ENCODE measurements at places on chromosomes 16 and 17.

GRCh38 chr17:8875957-8876356, 8.5 kb upstream of the PIK3R6 start:
- no peak for DNase-seq

DNA sequence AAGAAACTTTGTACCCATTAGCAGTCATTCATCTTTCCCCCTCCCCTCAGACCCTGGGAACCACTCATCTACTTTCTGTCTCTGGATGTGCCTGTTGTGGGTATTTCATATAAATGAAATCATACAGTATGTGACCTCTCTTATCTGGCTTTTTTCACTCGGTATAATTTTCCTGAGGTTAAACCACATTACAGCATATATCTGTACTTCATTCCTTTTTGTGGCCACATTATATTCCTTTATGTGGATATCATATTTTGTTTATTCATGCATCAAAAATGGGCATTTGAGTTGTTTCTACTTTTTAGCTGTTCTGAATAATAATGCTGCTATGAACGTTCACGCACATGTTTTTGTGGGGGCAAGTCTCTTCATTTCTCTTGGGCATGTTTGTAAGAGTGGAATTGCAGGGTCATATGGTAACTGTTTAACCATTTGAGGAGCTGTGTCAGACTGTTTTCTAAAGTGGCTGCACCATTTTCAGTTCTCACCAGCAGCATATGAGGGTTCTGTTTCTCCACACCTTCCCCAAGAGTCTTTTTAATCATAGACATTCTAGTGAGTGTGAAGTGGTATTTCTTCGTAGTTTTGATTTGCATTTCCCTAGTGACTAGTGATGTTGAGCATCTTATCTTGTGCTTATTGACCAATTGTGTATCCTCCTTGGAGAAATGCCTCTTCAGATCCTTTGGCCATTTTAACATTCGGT, 3.8 kb downstream of the SNX29 start:
- DNase-seq = no peak

GRCh38 chr16:66740533-66740932, 10.9 kb downstream of the DYNC1LI2 start:
- no peak for DNase-seq

DNA sequence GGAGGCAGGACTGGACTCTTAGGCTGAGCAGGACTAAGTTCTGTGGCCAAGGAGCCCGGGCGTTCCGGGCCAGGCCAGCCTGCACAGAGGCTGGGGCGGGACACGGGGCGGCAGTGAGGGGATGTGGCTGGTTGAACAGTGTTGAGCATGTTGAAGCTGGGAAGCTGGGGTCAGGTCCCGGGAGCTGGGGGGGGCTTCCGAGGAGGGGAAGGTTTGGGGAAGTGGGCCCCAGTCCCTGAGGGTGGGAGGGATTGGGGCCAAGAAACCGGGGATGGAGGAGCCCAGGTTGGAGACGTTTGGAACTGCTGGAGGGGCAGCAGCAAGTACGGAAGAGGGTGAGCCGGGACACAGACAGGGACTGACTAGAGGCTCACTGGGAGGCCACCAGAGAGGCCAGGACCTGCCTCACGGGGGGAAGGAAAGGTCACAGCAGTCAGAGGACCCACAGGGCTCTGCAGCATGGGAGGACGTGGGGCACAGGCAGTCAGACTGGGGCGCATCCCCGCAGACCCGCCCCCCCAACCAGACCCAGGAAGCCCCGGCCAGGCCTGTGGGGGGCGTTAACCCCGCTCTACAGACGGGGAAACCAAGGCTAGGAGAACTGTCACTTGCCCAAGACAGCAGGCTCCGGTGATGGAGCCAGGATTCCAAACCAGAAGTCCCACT, 9.5 kb downstream of the TAX1BP3 start:
- DNase-seq = no peak

DNA sequence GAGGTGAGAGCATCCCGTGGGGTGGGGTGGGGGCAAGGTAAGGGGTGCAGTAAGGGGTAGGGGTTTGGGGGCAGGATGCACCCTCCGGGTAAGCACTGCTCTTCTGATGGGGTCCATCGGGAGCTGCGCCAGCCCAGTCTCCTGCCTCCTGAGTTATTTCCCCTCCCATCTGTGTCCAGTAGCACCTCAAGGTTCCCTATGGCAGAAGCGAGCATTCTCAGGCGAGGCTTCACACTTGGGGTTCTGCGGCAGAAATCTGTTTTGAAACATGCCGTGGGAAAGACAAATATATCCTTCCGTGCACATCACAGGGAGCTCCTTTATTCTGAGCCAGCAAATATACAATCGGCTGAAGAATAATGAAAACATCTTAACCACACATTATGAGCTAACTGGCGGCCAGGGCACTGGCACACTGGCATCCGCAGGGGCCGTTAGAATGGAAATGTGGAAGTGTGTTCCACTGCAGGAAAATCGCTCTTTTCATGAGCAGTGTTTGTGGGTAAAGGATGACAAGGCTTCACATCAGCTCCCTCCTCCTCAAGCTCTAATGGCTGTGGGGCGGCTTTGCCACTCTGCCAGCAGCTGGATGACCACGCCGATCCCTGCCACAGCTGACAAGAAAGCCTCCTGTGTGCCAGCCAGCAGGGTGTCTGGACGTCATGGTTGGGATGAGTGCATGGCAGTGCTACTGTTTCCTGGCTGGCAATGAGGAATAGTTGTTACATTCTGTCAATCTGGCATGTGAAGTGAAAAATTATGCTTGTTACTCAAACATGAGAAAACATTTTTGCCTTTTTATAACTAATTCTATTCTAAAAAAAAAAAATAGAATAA, 20.0 kb downstream of the MTHFSD start:
- no peak for DNase-seq

- peak; percentile 75 for DNase-seq
Observed at GRCh38 chr17:53336281-53336680, 486.4 kb upstream of the KIF2B start.

- DNase-seq = no peak
Observed at GRCh38 chr17:67260170-67260987, 15.4 kb upstream of the HELZ start.

GRCh38 chr17:33038740-33039139, 47.1 kb downstream of the SPACA3 start:
- DNase-seq = no peak

DNA sequence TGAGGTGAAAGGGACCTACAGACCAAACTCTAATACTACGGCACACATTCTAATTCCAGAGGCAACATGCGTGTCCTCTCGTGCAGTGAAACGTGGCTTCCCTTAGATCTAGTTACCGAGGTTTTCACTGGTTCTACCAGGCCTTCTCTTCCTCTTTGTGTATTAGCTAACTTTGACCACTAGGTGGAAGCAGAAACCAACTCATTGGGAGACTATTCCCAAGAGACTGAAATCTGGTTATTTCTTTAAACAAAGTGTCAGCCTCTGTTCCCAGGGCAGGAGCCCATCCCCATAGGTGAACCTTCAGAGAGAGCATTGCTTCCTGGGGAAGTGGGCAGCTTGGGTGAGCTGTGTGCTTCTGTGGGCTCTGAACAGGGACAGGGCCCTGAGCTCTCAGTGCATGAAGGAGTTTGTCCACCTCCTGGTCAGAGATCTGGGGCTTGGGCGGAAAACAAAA, 19.7 kb upstream of the RCVRN start:
- DNase-seq = peak; percentile 62

DNA sequence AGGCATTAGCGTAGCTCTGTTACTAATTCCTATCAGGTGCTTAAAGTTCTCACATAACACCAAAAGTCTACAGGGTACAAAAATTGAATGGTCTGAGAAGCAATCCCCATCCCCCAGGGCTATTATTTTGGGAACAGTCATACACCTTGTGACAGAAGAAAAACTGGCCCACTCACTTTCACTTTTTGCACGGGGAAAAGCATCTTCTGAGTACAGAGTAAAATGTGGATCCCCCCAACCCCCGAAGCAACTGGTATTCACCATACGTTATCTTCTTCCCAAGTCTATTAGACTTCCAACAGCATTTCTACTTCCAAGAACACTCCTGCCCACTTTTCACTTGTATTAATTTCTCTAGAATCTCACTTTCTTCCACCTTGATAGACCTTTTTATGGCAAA, 11.8 kb downstream of the GGA3 start:
- DNase-seq = no peak

DNA sequence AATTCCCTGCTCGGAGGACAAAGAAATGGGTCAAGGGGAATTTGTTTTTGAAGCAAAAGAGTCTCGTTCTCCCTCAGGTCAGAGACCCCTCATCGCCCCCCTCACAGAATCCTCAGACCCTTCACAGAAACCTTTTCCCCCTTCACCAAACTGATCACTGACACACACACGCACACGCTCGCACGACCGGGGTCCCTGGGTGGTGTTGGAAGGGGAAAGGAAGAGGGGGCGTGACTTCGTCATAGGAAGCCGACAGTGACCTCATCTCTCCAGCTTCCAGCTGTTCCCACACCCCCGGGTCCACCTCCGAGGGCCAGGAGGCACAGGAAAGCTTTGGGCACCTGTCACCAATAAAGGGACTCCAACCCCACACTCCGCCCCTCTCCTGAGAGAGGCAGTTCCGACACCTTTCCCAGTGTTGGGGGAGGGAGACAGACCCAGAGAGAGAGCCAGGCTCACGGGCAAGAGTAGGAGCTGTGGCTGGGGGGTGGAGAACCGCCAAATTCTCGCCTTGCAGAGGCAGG, 1.2 kb downstream of the ASGR1 start:
- no peak for DNase-seq

DNA sequence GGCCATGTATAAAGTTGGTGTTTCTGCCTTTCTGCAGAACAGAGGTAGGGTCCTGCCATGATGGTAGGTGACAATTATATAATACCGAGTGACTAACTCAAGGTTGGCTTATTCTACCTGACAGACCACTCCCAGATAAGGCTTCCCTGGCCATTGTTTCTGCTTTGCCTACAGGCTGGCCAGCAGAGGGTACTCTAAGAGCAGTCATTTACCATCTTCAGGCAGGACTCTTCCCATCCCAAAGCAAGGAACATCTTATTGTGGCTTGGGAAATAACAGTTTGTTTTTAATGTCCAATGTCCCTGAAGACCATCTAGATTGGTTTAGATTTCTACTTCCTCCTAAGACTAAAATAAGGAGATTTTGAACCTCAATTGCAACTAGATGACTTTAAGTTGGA, 74.1 kb downstream of the SNX11 start:
- DNase-seq = no peak

- DNase-seq = no peak
Observed at GRCh38 chr17:58330997-58331814, 2.6 kb upstream of the TSPOAP1 start.

DNA sequence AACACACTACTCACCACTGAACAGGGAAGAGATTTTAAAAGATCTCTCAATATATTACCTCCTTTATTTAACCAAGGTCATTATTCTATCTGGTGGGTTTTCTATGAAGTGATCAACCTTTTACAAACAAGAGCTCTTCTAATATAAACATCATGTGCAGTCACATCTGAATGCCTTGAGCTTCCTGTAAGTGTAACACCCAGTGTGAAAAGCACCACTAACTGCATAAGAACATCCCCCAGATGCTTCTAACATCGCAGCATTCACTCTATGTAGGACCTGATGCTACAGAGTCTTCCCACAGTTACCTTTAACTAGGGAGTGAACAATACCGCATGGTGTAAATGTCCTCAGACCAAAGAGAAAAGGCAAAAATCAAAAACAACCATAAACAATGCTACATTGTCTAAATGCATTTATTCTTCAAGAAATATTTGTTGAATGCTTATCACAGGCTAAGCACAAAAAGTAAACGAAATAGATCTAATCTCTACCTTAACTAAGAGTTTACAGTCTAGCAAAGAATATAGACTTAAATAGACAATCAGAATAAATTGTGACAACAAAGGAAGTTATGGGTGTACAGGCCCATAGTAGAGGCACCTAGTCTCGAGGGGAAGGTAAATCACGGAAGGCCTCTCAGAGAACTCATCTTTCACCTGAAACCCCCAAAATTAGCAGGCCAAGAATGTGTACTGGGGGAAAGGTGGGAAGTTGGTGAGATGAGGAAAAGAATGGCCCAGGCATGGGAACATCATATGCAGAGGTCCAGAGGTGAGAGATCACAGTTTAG, 16.2 kb downstream of the SKAP1 start:
- DNase-seq = no peak

DNA sequence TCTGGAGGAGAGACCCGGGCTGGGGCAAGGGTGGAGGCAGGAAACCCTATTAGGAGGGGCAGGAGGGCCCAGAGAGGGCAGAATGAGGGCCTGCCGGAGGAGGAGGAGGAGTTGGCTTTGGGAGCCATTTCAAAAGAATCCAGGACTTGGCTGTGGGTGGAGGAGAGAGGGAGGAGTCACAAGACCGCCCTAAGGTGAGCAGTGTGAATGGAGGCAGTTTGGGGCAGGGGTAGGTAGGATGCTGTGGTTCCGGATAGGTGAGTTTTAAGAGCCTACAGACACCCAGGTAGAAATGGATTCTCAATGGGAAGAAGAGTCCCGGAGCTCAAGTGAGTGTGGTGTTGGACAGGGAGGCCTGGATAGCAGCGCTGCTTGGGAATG, 80.3 kb downstream of the ARHGAP23 start:
- DNase-seq = no peak

DNA sequence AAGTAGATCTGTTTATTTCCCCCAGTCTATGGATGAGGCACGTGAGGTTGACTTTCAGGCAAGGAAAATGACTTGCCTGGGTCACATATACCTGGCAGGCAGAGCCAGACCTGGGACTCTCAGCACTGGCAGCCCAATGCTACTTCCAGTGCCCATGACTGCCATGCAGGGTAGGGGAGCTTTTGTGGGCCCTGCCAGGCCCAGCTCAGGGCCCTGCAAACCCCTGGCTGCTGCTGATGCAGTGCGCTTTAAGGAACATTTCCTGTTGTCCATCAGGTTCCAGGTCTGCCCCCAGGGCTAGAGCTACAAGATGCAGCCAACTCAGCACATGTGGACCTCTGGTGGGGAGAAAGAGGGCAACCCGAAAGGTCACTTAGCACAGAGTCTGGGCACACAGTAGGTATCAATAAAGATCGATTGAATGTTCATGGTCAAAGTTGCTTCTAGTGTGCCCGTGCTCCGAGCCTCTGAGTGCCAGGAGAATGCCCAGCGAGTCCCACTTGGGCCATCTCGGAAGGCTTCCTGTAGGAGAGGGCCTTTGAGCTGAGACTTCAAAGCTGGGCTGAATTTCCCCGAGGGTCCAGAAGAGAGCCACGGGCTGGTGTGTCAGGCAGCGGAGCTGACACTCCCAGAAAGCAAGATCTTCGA, 513 bp upstream of the TBX21 start:
- no peak for DNase-seq

DNA sequence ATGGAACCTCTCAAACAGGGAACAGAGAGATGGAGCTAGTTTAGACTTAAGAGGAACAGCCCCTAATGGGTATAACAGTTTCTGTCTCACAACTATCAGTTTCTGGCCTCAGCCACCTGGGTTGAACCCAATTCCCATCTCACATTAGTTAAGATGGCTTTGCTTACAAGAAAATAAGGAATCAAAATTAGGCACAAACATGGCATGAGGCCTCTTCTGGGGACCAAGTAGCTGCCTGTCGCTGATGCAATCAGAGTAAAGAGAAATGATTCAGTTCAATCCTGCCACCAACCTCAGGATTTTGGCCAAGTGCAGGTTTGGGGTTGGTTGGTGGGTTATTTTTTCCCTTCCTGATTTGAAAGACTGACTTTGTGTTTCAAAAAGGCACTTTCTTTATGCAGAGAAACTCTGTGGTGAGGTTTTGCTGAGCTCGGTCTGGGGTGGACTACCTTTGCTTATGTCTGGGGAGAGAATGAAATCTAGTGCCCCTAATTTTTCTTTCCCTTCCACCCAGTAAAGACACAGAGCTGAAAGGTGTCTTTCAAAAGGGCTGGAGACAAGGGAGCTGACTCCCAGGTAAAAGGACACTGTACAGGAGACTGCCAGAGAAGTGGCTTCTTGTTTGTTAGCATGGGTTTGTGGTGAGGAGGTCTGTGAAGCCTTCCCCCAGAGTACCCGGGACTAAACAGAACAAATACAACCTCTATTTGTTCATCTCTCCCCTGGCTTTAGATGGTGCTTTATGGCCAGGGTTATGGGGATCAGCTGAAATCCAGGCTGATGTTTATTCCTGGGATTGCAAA, 44.8 kb upstream of the NFAT5 start:
- DNase-seq = no peak
